ENCODE measurements at places on chromosomes 4 and X.

DNA sequence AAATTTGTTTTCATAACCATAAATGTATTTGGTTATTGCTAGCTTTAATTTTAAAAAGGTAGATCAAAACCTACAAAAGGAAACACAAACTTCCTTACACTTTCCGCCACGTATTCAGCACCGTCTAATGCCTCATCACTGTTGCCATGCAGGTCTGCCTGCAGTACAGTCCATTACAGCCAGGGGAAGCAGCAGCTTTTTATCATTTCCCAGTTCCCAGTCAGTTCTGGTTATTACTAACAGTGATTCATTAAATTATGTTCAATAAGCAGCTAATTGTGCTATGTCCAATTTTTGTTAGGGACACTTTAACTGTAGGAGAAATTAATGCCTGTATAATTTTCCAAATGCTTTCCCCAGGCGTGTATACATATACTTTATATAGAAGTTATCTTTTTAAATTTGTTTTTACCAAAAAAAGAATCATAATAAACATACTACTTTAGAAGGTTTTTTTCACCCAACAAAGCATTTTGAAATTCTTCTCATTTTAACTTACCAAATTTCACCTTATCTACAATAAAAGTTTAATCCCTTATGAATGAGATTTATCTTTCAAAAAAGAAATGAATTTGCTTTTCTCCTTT, 93.3 kb downstream of the ANXA3 start:
- DNase-seq, result no peak

DNA sequence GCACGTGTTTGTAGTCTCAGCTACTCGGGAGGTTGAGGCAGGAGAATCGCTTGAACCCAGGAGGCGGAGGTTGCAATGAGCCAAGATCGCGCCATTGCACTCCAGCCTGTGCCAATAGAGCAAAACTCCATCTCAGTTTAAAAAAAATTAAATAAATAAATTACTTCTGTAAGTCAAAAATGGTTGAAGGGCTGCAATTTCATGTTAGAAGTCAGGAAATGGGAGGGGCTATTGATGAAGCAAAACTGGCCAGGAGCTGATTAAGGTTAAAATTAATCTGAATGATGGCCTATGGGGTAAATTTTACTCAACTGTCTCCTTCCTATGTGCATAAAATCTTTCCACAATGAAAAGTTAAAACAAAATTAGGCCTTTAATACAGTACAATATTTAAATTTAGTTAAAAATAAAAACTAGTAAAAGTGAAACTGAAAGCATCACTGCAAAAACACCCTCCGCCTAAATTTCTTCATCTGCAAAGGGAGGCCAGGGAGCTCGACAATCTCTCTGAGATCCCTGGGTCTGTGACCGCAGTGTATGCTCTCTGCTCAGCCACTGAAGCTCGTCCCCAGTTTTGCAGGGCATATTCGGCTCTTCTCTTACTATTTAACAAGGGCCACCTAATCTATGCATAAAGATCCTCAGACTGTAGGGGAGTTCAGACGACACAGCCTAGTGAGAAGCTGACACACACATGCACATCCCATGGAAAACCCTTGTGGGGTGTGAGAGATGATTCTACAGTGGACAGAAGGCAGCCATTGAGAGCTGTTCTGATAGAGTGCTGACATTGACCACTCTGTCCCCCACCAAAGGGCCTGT, 57.2 kb downstream of the IRF2 start:
- no peak for DNase-seq

DNA sequence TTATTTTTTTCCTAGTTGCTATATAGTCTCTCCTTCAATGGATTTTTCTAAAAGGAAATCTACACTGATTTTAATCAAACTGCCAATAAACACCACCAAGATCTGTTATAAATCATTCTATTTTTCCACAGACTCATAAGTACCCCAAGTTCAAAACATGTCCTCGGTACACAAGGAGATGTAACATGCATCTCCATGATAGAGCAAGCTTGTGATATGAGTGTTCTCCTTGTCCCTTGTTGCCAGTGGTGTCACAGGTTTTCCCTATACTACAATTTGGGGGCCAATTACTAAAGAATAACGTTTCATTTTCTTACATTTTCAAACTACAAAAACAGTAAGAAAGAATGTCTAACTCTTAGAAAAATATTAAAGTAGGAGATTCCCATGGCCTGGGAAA, 491 bp downstream of the ARHGEF6 start:
- DNase-seq, result no peak

DNA sequence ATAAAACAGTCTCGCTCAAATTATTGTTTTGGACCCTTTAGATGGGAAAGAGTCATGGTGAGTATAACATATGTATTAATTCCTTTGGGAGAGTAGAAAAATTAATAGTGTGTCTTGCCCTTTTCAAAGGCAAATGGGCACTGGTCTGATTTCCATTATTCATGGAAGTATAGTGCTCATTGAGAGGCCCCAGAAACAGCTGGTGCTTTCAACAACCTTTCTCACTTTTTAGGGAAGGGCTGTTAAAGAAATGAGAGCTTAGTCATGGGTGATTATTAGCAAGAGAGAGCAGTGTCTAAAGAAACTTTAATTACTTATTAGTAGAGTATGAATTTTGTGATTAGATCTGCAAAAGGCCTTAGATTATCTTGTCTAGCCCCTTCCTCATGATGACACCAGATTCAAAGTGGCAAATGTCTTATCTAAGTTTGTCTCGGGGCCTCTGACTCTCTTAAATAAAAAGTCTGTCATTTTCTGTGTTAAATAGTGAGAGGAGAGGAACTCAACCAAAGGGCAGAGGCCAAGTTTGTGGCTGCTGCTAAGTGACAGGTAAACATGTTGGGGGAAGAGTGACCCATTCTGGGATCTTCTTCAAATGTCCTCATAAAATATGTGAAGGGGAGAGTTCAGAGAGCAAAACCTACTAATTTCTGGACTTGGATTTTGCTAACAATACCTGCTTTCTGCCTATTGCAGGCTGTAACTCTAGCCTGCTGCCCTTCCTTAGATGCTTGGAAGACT, 110.6 kb downstream of the REPS2 start:
- DNase-seq, result no peak

- no peak for DNase-seq
These were observed 2.8 kb downstream of the DCUN1D4 start for GRCh38 chr4:51845711-51846110.

- no peak for DNase-seq
These were observed 246.4 kb upstream of the SLC7A11 start for GRCh38 chr4:138488533-138488932.

- DNase-seq, result no peak
These were observed 49.5 kb upstream of the STOX2 start for GRCh38 chr4:183855323-183856190.

DNA sequence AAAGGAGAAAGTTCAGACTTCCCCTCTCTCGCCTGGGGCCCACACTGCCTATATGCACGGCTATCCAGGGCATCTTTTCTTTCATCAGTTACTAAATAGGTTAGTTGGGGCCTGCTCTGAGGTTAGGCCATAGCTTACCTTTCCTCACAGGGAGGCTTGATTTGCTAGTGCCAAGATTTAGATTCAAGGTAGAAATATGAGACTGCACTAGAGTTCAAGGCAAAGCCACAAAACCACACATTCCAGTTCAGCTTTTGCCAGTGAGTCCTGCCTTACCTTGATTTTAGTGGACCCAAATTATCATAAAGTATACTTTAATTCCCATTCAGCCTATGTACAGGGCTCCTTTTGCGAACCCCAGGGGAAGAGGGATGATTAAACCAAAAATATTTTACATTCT, 762.8 kb downstream of the PDHA2 start:
- no peak for DNase-seq

GRCh38 chrX:149151805-149152757, 353.0 kb downstream of the IDS start:
- DNase-seq, result no peak

GRCh38 chr4:98098764-98099163, 44.5 kb downstream of the STPG2 start:
- DNase-seq, result no peak
